Cardiac muscle cell (in vitro differentiated cells and primary cell): ENCODE measurements at places on chromosomes 5 and 9. TPM values are rescaled to one million over a fixed set of nuclear protein-coding genes. Genes with fewer than 3 reads are reported as not detected.

The SNX24 gene
- total RNA-seq: 13.4 and 19.3 TPM in 2 replicates

DNA sequence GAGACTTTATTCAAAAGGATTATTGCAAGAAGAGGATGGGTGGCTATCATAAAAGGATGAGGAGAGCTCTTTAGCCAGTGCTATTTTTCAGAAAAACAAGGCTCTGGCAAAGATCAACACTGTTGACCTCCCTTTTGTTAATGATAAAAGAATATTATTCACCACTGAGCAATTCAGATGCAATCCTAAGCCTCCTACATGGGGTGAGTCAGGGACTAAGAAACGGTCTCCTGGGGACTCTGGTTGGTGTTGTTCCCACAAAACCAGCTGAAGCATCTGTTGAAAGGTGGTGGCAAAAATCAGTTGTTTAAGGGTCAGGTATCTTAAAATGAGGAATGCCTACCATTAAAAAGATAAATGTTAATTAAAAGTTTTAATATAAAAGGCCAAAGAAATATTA is 7.7 kb upstream of the GCNT1 start:
- DNase-seq: peak; percentile 83

DNA sequence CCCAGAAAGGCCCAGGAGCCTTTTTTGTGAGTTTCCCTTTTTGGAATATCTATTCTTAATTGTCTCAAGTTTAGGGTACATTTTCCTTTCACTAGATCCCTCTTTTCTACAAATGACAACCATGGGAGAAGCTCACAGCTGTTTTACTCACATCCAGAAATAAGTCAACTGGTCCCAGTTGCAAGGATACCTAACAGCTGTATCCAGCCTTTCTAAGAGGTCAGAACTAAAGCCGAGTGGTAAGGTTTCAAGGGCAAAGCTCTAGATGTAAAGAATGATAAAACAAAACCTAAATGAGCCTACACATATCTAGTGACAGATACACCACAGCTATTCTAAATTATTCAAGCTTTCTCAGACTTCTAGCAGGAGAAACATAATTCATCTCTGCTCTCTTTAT is 4.4 kb downstream of the FGF10 start:
- no peak for DNase-seq

The APBA1 gene
- total RNA-seq: 2.1 and 2.4 TPM in 2 replicates

DNA sequence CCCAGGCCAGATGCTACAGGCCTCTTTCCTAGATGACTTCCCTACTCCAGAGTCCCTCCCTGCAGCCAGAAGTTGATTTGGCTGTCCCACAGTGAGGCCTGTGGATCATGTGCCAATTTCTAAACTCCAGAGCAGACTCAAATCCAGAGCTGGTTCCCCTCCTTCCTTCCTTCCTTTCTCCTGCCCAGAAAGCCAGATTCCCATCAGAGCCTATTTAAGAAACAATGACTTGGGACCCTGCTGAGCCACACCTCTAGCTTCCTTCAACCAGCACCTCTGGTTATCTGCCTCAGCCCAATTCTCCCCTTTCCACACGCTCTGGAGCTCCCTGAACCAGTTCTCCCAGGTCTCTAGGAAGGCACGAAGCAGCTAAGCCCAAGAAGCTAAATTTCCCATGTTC is 7.2 kb downstream of the FAM219A start:
- no peak for DNase-seq

DNA sequence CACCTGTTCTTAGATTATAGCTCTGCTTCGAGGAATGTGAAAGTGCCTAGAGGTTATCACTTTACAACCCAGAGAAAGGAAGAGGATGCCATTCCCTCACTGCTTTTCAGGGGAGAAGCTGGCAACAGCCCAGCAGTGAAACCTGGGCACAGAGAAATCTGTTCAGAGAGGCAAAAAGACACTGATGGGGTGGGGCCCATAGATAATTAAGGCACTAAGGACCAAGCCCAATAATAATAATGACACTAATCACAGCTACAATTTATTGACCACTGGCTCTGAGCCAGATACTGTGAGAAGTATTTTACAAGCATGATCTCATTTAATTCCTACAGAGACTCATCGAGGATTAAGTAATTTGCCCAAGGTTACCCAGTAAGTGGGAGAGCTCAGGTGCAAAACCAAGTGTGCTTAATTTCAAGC is 168.3 kb downstream of the PIK3R1 start:
- DNase-seq: no peak

The CER1 gene
- 1.3 and 1.8 TPM in 2 replicates for total RNA-seq

The NAIF1 gene
- 9.4 and 15.2 TPM in 2 replicates for total RNA-seq

DNA sequence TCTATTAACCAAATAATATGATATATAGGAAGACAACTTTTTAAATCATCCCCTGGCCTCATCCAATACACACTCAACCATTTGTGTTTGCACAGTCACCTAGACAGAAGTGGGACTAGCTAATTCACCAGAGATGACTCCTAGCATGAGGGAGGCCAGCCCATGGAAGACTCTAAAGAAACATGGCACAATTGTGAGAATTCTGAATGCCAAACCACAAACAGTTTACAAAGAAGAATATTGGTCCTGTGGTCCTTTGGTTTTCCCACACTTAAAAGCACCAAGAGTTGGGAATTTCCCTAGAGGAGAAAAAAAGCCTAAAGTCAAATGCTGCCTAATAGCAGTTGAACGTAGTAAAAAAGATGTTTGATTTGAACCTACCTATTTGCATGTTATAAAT is 609.9 kb downstream of the ACTL7B start:
- DNase-seq: no peak

DNA sequence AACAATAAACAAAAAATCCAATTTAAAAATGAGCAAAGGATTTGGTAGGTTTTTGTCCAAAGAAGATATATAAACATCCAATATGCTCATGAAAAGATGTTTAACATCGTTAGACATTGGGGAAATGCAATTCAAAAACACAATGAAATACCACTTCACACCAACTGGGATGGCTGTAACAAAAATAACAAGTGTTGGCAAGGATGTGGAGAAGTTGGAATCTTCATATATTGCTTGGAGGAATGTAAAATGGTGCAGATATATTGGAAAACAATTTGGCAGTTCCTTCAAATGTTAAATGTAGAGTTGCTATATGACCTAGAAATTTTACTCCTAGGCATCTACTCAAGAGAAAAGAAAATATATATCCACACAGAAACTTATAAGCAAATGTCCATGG is 224.3 kb downstream of the AUH start:
- no peak for DNase-seq

DNA sequence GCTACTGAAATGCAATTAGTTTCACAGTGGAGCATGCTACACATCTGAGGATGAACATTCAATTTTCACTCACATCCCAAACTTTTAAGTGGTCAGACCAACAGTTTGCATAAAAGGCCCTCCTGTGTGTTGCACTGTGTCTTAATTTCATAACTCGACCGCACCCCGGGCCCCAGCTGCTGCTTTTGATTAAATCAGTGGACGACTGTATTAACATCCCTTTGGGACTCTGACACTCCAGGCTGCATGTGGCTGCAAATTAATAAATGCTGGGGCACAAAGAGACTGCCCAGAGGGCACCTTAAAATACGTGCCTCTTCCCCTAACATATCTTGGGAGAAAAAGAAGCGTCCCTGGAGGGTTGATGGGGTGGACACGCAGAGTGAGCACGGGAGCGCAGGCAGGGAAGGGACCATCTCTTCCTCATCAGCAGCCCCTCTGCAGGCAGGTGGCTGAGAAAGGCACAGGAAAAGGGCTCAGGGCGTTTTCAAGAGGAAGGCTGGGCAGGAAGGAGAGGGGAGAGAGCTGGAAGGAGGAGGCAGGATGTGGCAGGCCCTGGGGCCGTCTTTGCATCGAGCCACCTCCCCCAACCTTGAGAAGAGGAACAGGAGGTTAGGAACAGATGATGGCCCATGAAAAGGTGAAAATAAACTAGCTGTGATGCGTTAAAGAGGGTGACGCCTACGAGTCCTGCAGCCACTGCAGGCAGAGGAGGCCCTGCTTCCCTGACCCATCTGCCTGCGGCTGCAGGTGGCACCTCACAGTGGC is 18.6 kb downstream of the MED10 start:
- no peak for DNase-seq

DNA sequence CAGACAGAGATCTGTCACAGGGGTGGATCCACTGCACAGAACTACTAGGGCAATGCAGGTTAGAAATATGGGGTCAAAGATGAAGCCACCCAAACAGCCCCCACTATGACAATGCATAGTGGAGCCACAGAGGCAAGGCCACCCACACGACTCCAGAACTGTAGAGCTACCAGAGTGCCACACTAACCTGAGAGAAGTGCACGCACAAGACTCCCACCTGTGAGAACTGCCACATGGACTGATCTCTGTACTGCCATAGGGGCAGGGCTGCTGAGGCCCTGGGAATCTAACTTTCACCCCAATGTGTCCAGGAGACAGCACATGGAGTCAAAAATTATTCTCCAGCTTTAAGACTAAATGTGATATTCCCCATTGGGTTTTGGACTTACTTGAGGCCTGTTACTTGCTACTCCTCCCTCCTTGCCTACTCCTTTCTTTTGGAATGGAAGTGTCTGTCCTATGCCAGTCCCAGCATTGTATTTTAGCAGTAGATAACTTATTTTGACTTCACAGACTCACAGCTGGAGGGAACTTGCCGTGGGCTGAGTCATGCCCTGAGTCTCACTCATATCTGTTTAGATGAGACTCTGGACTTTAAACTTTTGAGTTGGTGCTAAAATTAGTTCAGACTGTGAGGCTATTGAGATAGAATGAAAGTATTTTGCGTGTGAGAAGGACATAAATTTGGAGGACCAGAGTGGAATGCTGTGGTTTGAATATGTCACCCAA is 853.3 kb downstream of the MAT2B start:
- DNase-seq: peak; percentile 59

The CAMK2A gene
- total RNA-seq: 34.6 and 47.7 TPM in 2 replicates

DNA sequence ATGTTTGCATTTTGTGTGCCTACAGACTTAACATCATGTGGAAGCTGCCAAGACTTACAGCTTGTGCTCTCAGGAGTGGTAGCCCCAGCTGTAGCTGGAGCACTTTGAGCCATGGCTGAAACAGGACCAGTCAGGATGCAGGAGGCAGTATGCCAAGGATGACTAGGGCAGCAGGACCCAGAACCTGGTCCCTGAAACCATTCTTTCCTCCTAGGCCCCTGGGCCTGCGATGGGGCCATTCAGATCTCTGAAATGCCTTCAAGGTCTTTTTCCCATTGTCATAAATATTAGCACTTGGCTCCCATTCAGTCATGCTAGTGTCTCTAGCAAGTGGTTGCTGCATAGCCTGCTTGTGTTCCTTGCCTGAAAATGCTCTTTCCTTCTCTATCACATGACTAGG is 29.6 kb upstream of the VLDLR start:
- no peak for DNase-seq

DNA sequence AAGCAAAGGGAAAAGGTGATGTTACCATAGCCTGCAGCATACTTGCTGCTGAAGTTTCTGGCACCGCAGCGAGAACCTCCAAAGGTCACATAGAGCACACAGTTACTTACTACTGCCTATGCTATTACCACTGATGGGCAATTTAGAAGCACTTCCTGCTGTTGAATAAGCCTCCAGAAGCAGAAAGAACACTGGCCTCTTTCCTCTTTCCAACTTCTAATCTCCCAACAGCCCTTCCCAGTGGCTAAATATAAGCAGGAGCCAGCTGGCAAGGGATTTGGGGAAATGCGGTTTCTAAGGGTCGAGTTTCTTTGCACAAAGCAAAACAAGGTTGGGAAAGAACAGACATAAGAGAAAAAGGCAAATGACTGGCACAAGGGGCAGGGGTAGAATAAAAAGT is 669.2 kb upstream of the ACO1 start:
- DNase-seq: no peak

DNA sequence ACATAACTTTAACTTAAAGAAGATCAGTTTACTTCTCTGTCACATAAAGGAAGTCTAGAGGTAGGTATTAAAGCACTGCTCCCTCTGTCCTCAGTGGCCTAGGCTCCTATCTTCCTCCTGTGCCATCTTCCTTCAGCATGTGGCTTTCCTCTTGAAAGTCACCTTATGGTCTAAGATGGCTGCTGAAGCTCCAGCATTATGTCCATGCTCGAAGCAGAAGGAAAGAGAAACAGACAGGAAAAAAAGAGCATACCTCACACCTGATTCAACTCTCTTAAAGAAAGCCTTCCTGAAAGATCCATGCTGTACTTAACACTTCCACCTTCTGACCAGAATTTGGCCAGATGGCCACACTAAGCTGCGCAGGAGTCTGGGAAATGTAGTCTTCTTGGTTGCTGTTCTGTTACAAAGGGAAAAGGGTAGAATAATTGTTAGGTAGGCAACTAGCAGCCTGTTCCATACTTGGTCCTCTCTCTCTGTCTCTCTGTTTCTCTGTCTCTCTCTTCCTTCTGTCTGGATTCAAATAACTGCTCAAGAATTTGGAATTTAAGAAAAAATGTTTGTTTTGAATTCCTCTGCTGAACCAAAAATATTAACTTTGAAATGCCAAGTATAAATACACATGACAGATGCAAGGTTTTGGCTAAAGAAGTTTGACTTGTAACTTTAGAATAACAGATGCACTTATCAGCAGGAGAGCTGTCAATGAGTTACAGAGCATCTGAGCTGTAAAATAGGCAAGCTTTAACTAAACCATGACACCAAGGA is 16.0 kb downstream of the TMEM174 start:
- no peak for DNase-seq
